ENCODE measurements at places on chromosomes 1 and 21. TPM values are rescaled to one million over a fixed set of nuclear protein-coding genes. Genes with fewer than 3 reads are reported as not detected.

DNA sequence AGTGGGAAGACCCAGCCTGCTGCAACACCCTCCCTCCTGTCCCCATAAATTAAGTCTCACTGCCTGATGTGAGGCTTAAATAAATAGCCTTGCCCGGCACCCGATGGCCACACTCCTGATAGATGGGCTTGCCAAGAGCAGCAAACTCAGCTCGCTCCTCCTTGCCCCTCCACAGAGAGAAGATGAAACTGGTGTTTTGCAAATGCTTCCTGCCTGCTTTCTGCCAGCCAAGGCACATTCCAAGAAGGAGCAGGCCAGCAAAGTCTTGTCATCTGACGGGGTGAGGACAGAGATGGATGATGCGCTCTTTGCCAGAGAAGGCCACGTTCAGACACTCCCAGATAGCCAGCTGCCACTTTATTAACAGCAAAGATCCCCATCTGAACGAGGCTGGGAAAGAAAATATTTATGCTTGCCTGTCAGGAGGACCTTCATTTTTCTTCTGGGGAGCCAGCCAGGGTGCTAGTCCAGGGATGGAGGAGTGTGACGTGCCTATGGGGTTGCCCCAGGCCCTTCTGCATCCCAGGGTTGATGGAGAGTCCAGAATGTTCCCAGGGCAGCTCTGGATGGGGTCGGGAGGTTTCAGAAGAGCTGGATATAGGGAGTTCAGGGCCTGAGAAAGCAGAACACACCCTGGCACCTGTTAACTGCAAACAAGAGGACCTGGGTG lies 265.4 kb downstream of the FOXD2 start:
- DNase-seq = peak; percentile 69

Gene CYP4Z1
- not detected for polyA plus RNA-seq

GRCh38 chr1:197944485-197944884 lies 27.3 kb downstream of the LHX9 start:
- DNase-seq = no peak

DNA sequence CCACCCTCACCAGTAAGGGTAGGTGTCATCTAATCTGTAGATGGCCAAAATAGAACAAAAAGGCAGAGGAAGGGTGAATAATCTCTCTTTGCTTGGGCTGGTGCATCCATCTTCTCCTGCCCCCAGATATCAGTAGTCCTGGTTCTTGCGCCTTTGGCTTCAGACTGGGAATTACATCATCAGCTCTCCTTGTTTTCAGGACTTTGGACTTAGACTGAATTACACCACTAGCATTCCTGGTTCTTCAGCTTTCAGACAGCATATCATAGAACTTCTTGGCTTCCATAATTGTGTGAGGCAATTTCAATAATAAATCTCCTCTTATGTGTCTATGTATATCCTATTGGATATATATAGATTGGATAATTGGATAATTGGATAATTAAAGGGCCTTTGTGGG lies 403.0 kb upstream of the USP24 start:
- DNase-seq = no peak

- DNase-seq = peak; percentile 81
Measured at GRCh38 chr1:113905435-113905861, 322 bp downstream of the DCLRE1B start.

DNA sequence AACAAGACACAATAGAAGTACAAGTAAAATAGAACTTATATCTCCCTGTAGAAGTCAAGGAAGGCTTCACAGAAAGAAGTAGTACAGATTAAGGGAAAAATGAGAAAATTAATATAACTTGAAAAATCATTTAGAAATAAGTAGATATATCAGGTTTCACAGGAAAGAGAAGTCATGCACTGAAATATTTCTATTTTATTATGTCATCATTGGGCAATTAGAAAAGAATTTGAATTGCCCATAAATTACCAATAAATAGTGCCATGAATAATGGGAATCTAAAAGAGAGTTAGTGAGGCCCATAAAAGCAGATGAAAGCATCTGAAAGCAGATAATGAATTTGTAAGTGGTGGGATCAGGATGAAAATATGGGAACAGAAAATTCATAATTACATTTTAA lies 1597.8 kb downstream of the PLA2G4A start:
- no peak for DNase-seq

All from aorta (tissue), 5 donors.